ENCODE measurements at places on chromosomes 11 and 22.

GRCh38 chr11:20584093-20584774, 15.2 kb upstream of the SLC6A5 start:
- DNase-seq, result no peak

DNA sequence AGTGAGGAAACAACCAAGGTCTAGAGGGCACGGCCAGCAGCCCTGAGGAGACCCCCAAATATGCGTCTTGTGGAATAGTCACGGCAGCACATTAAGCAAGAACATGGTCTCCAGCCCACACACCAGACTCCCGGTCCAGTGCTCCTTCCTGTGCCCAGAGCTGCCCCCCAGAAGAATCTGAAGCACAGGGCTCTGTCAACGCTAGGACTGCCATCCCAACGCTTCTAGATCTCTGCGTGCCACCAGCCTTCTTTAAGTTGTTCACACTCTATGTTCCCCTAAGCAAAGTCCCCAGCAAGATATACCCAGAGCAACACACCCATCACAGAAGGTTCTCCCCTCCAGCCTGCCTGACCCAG, 3.5 kb upstream of the SEC14L2 start:
- DNase-seq, result no peak

DNA sequence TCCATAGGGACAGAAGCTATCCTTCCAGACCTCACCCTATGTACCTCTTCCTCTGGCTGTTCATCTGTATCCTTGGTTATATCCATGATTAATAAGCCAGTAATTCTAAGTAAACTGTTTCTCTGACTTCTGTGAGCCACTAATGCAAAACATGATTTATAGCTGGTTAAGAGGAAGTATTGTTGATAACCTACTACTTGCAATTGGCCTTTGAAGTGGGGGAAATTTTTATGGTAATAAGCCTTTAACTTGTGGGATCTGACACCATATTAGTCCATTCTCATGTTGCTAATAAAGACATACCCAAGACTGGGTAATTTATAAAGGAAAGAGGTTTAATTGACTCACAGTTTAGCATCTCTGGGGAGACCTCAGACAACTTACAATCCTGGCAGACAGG, 21.9 kb downstream of the CASP12 start:
- DNase-seq, result peak; percentile 44

GRCh38 chr11:123062892-123063825, 1.2 kb upstream of the HSPA8 start:
- peak; percentile 74 for DNase-seq

- no peak for DNase-seq
Observed at GRCh38 chr11:12285811-12286222, 91.6 kb upstream of the PARVA start.

GRCh38 chr11:59574932-59575502, 40.6 kb downstream of the OSBP start:
- no peak for DNase-seq

DNA sequence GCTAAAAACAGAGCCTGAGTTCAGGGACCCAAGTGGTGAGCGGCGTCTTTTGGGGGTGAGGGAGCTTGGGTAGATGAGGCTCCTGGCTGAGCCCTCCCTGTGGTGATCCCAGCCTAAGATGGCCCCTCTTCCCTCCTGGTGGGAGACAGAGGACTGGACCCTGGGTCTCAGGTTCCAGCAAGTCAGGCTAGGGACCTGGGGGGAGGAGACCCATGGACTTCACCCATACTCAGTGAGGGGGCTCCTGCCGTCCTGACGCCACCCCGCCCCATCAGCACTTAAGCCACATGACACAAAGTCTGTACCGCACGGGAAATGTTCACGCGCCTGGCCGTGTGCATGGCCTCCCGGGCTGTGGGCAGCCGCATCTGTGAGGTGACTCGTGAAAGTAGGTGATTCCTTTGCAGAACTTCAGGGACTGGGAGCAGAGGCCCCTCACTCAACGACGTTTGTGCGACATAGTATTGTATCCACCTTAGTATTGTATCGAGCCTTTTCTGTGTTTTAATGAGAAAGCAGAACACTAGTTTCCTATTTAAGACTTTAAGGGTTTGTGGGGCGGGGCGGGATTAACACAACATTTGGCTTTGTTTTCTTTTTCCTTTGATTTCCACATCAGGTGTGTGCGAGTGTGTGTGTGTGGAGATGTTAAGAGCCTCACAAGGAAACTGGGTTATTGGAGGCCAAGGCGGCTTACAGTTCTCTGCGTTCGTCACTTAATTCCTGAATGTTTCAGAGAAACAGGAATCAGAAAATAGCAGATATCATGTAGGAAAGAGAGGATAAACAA, 18.4 kb upstream of the TMEM191C start:
- DNase-seq, result no peak

GRCh38 chr11:85184721-85185120, 442.4 kb downstream of the DLG2 start:
- DNase-seq, result no peak

DNA sequence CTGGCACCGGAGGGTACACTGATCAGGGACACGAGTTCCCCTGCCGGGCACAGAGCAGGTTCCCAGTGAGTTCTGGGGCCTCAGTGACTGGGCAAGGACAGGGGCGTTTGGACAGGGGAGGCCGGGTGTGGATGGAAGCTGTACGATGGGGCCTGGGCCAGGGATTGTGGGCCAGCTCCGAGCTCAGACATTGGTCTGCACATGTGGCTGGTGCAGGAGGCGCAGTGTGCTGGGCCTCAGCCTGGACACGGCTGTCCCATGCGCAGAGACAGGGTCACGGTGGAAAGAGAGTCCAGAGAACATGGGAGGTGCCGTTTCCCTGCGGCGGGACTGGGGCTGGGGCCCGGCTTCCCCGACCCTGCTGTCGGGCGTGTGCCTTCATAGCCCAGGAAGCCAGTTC, 60.7 kb downstream of the CDKN1C start:
- DNase-seq, result no peak

DNA sequence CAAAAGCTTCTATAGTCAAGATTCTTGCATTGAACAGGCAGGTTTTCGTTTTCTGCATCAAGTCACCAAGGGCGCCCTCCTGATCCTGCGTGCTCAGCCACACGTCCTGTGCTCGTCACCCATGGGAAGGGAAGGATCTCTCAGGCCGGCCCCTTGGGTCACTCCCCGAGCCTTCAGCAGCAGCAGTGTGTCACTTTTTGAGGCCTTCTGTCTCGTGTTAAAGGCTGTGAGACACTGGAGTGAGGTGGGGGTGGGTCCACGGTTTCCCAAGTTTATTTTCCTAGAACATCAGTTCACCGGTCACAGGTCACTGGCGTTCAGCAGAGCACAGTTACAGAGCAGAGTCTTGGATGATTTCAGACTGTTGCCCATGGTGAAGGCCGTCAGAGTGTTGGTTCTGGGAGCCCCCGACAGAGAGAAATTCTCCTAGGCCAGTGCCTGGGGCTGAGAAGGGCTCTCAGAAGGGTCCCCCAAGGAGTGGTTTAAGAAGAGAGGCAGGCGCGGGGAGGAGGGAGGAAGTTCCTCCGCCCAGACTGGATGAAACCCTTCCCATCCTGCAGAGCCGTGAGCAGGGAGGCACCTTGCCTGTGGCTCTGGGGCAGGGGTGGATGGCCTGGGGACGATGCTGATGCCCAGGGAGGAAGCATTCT, 13.5 kb upstream of the ADORA2A start:
- no peak for DNase-seq

- DNase-seq, result no peak
Observed at GRCh38 chr22:29454276-29454675, 15.9 kb downstream of the RFPL1 start.

GRCh38 chr22:46447906-46448305, 89.5 kb downstream of the CELSR1 start:
- no peak for DNase-seq

GRCh38 chr11:27215471-27216269, 147.3 kb downstream of the CCDC34 start:
- no peak for DNase-seq

DNA sequence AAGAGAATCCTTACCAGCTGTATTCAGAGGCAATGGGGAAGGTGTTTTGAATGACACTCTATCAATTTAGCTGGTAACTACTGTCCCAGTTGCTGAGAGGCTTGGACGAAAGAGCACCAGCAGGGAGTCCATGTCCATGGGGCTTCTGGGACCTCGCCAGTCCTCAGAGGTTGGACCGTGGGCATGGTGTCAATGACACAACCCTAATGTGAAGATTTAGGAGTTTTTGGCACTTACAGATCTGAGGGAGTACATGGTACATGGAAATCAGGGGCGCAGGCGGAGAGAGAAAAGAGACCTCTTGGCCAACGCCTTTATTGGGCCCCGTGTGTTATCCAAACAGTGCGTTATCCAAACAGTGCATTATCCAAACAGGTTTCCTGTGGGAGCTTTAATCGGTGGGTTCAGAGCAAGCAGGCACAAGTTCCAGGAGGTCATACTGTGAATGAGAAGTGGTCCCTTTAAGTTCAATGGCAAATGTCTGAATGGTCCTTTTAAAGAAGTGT, 169.1 kb upstream of the B3GAT1 start:
- DNase-seq, result no peak

DNA sequence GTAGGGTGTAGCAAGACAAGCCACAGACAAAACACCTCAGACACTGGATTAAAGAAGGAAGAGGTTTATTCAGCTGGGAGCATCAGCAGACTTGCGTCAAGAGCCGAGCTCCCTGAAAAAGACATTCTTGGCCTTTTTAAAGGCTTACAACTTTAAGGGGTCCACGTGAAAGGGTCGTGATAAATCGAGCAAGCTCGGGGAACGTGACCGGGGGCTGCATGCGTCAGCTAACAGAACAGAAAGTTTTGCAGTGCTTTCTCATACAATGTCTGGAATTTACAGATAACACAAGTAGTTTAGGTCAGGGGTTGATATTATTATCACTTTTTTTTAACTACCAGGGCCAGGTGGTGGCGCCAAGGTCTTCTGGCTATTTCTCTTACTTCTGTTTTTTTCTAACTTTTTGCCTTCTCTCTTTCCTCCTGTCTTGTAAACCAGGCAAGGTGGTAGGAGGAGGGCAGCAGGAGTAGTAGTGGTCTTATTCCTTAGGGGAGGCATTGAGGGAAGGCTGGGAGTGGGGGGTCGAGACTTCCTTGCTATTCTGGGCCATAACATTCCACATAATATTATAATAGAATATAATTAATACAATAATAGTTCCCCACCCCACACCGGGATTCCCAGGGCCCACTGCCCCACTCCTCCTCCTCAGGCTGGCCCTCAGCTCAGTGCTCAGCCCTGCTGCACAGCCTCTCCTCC, 587 bp upstream of the ALDH3B1 start:
- peak; percentile 86 for DNase-seq

GRCh38 chr11:75246671-75247350, 6.2 kb downstream of the TPBGL start:
- DNase-seq, result no peak

DNA sequence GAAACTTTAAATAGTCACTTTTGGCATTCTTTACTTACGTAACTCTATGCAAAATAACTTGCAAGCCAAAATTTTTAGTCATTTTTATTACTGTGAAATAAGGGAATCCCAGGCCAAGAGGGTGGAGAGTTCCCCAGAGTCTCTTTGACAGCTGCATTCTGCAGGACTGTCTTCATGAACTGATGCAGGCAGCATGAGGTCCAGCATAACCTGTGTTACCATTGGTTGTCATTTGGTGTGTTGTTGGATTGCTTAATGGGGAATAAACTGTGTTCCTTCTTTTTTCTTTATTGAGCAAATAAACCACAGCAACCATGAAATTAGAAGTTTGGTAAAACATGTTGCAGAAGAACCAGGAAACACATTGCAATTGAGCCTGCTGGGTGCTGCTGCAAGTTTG, 24.6 kb downstream of the MMP27 start:
- DNase-seq, result peak; percentile 33

- no peak for DNase-seq
Observed at GRCh38 chr11:62928011-62928410, 6.8 kb upstream of the CHRM1 start.

GRCh38 chr11:327581-327923, 6.9 kb upstream of the IFITM3 start:
- no peak for DNase-seq

GRCh38 chr11:83051760-83052671, 19.7 kb downstream of the RAB30 start:
- DNase-seq, result peak; percentile 87

DNA sequence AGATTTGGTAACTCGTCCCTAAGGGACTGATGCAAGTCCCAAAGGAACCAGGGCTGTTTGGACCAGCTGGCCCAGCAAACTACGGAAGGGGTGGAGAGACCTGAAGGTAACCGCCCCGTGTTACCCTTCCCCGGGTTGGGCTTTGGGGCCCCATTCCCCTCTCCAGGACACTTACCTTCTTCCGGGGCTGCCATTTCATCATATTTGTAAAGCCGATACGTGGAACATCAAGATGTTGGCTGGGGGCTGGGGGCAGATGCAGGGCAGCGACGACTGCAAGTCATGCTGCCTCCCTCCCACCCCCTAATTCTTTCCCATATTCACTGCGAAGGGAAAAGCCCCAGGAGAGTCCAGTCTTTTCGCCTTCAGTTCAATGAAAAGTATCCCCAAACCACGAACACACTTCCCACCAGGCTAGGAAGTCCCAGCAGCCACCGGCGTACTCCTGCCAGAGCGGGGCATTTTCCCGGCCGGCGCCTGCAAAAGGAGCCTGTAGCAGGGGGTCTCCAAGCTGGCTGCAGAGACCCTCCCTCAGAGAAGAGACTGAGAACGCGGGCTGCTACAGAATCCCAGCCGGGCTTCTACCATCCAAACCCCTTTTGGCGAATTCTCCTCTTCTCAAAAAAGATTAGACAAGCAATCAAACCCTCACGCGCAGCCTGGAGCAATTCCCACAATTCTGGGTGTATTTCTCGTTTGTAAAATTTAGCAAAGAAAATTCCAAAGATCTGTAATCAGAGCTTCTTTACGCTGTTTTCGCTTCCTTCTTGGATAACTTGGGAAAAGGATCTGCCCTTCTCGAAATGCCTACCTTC, 236.7 kb downstream of the TTC28 start:
- peak; percentile 38 for DNase-seq

- DNase-seq, result no peak
Observed at GRCh38 chr11:92109466-92109865, 115.2 kb upstream of the FAT3 start.

DNA sequence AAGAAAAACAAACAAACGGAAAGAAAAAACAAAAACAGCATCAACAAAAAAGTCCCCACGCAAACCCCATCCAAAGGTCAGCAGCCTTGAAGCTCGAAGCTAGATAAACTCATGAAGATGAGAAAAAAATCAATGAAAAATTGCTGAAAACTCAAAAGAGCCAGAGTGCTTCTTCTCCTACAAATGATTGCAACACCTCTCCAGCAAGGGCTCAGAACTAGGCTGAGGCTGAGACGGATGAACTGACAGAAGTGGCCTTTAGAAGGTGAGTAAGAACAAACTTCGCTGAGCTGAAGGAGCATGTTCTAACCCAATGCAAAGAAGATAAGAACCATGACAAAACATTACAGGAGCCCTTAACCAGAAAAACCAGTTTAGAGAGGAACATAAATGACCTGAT, 18.4 kb upstream of the FTH1 start:
- DNase-seq, result peak; percentile 71

GRCh38 chr11:19789835-19790710, 77.4 kb downstream of the NAV2 start:
- DNase-seq, result peak; percentile 87

GRCh38 chr11:283405-284104, 5.3 kb downstream of the NLRP6 start:
- DNase-seq, result no peak

- no peak for DNase-seq
Observed at GRCh38 chr11:68689737-68690625, 5.6 kb downstream of the GAL start.

GRCh38 chr11:35934981-35935380, 8.9 kb upstream of the LDLRAD3 start:
- no peak for DNase-seq
